Stimulated activated CD4-positive, alpha-beta T cell treated with anti-CD3 and anti-CD28 coated beads, Interleukin-1b, Interleukin-23, amount 100 ng/mL, for 1 hour (primary cell): ENCODE measurements at places on chromosomes 5 and 9.

DNA sequence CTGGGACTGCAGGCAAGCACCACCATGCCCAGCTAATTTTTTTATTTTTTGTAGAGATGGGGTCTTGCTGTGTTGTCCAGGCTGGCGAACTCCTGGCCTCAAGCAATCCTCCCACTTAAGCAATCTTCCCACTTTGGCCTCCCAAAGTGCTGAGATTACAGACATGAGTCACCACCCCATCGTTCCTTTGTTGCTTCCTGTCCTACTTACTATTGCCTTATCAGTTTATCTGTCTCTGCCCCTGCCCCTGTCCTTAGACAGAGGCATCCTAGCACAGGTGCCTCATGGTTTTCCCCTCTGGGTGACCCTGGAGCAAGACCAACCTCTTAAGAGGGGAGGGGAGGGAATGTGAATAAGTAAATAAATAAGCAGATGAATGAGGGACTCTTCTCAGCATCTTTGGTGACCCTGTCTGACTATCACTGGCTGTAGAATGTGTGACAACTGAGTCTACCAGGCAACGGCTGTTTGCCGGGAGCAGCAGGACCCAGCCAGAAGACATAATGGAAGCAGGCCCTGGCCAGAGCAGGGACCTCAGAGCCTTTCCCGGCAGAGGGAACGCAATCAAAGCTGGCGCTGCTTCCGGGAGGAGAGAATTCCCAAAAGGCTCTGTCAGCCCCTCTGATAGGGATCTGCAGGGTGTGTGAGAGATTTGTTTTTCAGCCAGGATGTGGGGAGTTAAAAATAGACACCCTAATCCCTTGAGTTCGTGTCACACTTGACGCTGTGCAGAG is 43.8 kb upstream of the DAB2IP start:
- no peak for DNase-seq

DNA sequence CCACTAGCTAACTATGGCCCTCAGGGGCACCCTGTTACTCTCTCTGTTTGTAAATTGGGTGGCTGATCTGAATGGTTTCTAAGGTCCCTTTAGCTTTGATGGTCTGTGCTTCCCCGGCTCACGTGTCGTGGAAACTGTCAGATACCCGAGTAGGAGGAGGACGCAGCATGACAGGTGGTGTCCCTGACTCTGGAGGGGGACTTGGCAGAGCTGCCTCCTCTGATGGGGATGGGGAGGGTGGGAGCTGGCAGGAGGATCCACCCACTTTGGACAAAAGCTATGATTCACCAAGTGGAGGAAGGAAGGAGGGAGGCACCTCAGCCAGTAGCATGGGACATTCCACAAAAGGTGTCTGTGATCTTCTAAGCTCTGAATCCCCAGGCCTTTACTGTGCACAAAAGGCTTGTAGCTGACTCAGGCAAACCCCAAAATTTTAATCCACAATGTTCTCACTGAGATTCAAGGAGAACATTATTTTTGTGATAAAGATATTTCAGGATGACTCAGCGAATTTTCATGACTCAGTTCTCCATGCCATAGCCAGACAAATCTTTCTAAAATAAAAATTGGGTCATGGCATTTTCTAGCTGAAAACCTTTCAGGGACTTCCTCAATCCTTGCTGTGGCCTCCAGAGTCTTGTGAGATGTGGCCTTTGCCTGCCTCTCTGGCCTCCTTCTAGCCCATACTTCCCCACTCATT is 131.0 kb upstream of the BRINP1 start:
- DNase-seq: no peak

DNA sequence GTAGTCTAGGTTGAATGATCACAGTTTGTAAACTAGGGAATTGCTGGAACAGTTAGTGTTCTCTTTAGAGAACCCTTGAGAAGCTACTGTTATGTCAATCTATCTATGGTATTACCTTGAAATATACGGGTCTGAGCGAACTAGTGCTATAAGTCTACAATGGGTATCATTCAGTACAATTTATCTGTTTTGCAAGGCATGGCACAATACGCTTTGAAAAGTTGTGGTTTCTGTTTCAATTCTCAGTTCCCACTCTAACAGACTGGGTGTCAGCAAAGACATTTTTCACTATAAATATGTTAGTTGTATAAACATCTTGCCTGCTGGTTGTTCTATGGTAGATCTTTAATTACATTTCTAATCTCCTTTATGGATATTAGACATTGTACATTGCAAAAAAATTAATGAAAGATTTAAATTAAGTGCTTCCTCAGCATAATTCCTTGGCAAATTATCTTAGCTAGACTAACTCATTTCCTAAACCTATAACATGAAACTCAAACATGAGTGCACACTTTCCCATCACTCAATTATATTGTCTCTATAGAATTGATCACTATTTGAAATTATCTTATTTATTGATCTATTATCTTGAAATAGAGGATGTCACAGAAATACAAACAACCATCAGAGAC is 24.9 kb upstream of the SLCO6A1 start:
- DNase-seq: no peak

- no peak for DNase-seq
Measured at GRCh38 chr5:116672203-116672602, 97.6 kb upstream of the SEMA6A start.

DNA sequence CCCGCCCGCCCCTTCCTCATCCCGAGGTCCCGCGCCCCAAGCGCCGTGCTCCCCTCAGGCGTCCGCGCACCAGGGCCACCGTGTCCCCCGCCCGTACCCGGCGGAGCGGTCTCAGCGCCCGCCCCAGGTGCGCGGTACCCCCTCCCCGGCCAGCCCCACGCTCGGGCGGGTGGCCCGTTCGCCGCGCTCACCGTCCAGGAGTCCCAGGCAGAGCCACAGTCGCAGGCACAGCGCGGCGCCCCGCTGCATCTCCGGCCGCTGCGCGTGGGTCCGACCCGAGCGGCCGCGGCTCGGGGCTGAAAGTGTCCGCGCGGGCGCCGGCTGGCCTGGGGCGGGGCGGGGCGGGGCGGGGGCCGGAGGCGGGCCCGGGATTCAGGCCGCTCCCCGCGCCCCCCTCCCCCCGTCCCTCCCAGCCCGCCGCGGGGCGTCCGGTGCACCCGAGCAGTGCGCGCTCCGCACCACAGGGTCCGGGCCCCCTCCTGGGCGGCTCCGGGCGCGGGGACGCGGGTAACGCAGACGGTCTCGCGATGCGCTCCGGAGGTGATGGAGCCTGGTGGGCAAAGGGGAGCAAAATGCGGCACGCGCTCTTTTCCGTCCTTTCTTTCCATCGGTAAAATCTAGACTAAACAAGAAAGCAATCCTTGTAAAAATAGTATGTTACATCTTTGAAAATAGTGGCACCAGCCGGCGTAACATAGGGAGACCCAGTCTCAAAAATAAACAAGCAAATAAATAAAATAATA is at the start of gene FLT4:
Gene FLT4 (minus strand): TSS at position 304 of the 743 bp plus-strand sequence. CDS start 55 bp downstream, at position 249.
- no peak for DNase-seq

DNA sequence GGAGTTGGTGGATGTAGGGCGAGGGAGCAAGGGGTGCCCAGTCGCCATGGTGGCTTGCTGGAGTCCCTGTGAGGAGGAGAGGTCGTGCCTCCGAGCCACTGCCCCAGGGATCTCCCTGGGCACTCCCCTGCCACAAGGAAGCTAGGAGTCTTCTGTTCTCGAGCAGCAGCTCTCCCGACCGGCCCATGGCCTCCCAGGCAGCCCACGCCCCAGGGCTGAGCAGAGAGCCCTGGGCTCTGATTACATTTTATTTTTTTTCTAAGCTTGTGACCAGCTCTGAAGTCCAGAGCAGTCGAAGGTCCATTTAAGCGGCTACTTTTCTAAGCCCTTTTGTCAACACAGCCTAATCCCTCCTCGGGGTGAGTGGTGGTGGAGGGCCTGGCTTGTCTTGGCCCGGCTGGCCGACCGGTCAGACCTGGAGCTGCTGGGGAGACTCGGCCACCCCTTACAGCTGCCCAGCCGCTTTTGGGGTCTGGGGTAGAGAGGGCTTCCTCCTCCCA is 2.1 kb downstream of the RXRA start:
- DNase-seq: no peak

- no peak for DNase-seq
Measured at GRCh38 chr5:150307617-150308426, 5.1 kb upstream of the ARSI start.

DNA sequence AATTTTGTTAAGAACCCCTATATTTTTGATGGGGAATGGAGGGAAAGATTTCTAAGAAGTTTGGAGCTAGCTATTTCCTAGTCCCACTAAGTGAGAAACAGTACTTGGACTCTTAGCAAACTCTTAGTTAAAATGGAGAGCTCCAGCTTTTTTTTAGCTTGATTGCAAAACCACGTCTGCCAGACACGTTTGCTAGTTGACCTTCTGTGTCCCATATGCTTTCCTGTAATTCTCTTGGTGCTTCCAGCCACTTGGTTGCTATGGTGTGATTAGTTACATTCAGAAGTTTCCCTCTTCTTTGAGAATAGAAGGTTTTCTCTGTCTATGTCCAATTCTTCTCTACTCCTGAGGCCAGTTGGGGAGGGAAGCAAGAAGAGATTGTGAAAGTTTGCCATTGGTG is 417.0 kb upstream of the TLE4 start:
- DNase-seq: no peak

DNA sequence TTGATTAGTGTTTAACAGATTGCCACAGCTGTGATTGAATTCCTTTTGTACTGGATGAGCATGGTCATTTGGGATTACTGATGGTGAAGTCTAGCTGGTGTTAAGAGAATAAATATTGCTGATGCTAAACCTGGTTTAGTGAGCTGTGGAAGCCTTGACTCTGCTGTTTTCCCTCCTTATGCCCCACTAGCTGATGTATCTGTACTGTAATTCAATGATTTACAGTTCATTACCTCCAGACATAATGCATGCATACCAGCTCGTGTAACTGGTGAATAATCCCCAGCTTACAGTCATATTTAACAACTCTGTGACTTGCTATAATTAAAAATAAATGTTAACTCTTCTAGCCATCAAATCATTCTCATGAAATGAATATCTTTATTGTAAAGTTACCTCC is 1.7 kb upstream of the CMYA5 start:
- no peak for DNase-seq

GRCh38 chr5:137296213-137296781 is 202.8 kb downstream of the SPOCK1 start:
- no peak for DNase-seq

DNA sequence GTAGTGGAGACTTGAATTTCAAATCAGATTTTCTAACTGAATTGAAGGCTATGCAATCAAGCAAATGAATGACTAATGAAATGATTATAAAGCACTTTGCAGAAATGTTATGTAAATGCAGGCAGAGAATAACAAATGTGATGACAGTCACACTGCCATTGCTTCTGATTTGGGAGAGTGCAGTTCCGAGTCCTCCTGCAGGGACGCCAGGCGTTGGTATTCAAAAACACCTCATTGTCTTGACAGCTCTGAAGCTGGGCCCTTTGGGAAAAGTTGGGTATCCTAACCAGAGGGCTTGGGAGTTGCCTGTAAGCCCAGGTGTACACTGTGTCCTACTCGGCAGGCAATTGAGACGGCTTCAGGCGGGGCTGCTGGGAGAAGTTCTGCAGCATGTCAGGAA is 57.9 kb downstream of the C5orf15 start:
- DNase-seq: no peak

DNA sequence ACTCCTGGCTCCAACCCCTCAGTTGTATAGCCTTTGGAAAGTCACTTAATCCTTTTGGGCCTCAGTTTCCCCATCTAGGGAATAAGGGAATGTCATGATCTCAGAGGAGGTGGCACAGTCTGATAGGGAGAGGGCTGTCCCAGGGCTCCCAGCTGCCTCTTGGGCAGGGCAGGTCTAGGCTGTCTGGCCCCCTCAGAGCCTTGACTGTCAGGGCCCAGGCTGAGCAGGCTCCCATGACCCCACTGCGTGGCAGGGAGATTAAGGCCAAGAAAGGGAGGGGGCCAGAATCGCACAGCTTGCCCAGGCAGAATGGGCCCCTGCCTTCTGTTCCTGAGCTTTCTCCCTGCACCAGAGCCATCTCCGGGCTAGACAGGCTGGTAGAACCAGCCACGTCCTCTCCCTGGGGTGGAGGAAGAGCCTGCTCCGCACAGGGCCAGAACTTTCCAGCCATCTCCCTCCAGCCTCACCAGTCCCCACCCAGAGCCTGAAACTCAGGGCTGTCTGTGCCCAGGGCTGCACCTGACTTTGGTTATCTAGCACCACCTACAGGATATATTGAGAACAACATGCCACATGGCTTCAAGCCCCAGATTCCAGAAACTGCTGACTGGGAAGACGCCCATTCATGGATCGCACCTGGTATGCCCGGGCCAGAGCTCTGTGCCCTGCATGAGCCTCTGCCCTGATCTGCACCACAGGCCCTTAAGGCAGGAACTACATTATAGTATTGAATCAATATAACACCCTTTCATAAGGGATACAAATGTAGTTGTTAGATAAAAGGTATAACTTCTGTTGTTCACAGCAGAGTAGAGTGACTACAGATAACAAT is 32.1 kb downstream of the NAIF1 start:
- DNase-seq: no peak

DNA sequence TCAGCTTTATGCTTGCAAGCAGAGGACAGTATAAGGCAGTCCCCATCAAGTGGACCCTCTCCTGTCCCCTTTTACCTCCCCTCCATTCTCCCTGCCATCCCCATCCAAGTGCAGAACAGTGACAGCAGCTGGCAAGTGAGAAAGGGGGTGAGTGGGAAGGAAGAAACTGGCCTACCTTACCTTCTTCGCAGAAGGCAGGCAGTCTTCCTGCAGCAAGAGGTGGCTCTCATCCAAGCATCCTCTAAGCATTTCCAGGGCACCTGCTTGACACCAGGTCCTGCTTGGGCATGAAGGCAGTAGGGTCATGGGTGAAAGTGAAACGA is 77.3 kb upstream of the SH3PXD2B start:
- DNase-seq: no peak

DNA sequence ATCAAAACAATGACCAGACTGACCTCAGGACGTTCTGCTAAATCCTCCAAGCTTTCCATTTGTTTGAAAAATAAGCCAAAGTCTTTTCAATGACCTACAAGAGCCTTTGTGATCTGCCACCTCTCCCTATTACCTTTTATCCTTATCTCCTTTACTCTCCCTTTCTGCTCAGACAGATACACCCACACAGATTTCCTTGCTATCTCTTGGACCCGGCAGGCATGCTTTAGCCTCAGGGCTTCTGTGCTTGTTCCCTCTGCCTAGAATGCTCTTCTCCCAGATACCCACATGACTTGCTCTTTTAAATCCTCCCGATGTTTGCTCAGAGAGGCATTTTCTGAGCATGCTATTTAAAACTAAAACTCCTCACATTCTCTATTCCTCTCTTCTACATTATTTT is 8.9 kb upstream of the ELOVL7 start:
- no peak for DNase-seq

DNA sequence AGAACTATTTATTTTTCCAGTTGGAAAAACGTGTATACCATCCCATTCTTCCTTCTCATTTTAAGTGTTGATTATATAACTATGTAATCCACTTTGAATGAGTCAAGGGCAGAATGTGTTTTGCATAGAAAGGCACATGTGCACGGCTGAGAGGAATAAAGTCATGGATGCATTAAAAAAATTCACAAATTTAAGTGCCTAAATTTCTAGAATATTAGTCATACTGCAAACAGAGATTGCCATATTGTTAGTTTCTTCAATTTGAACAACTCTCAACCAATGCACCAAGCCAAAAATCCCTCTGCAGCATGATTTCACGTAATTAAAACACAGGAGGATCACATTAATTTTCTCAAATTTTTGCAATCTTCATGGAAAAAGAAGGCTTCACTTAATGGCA is 166.3 kb downstream of the MPDZ start:
- DNase-seq: no peak
